Right lung (tissue), 10 donors: ENCODE measurements at places on chromosomes 2 and 18. TPM values are rescaled to one million over a fixed set of nuclear protein-coding genes. Genes with fewer than 3 reads are reported as not detected.

Gene GAD1
- polyA plus RNA-seq, result 1.1 TPM

Gene NYAP2
- 0.12 TPM for polyA plus RNA-seq

Gene COL4A3
- 11.1 TPM for polyA plus RNA-seq

Gene TMEM247
- not detected for polyA plus RNA-seq

Gene DNAH6
- polyA plus RNA-seq, result 3.2 TPM

Gene AFF3
- polyA plus RNA-seq, result 19.1 TPM

Gene CXCR1
- 0.04 TPM for polyA plus RNA-seq

Gene ICA1L
- 18.4 TPM for polyA plus RNA-seq

Gene ZNF892
- 5.2 TPM for polyA plus RNA-seq

Gene ABHD1
- 2.2 TPM for polyA plus RNA-seq

Gene CTAGE1
- 0.04 TPM for polyA plus RNA-seq

Gene ZSWIM2
- polyA plus RNA-seq, result not detected

Gene ALPI
- polyA plus RNA-seq, result not detected
